ENCODE measurements at places on chromosomes 6 and 20.

DNA sequence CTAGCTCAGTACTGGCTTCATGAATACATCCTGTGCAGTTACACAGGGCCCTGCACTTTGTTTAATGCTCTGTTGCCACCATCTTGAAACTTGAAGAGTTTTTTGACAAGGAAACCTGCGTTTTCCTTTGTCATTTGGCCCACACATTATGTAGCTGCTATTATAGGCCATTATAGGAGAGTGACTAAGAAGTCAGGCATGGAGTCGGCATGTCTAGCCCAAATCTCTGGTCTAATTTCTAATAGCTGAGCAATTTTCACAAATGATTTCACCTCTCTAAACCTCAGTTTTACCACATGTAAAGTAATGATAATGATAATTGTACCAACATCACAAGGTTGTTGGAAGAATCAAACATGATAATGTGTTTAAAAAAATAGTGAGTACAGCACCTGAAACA lies 67.1 kb upstream of the MYLIP start:
- no peak for DNase-seq

DNA sequence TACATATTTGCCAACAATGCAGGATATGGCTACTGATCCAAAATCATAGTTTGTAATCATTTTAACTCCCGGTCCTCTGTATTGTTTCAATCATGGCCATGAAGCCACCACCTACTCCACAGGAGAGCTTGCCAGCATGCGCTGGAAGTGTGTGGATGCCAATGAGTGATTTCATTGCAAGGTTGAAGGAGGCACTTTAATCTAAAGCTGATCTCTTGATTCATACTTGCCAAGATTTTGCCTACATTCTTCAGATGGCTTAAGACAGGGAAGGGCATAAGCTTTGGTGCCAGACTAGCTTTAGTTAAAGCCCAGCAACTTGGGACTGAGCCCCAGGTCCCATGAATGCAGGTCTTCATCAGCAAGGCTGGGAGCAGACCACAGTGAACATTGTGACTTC lies 58.8 kb downstream of the TPD52L1 start:
- DNase-seq, result no peak

GRCh38 chr20:32988008-32988407 lies 16.2 kb downstream of the SUN5 start:
- DNase-seq, result no peak

- no peak for DNase-seq
These were observed 46.7 kb upstream of the ISM1 start for GRCh38 chr20:13174402-13174801.

- DNase-seq, result no peak
These were observed 7.7 kb upstream of the SLC35A1 start for GRCh38 chr6:87465051-87465450.

- no peak for DNase-seq
These were observed 124.6 kb downstream of the AIG1 start for GRCh38 chr6:143185288-143185687.

Measured in retina (tissue), 1 donor.